ENCODE measurements at places on chromosomes 16 and 17.
A peak's percentile ranks its signal among the peaks of the same experiment; 100 is the strongest.

- DNase-seq: no peak
Observed at GRCh38 chr17:65457635-65458257, 103.7 kb downstream of the AXIN2 start.

DNA sequence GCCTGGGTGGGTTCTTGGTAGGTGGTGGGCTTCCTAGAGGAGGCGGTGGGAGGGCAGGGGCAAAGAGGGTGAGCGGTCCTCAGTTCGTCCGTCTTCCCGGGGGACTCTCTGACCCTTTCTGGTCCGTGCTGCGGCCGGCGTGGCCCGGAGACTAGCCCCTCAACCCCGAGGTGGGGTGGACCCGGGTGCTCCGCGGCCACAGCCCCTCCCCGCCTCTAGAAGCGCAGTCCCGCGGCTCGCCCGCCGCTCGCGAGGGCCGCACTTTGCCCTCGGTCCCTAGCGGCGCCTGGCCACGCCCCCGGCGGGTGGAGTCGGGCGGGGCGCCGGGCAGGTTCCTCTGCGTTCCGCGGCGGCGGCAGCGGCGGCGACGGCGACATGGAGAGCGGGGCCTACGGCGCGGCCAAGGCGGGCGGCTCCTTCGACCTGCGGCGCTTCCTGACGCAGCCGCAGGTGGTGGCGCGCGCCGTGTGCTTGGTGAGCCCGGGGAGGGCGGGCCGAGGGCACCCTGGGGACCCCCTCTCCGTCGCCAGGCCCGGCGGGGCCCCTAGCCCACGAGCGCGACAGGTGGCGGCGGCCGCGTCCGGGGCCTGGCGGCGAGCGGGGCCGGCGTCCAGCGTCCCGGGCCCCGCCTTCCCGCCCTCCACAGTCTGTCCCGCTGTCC is at the start of gene SYNGR2:
SYNGR2 (plus strand) TSS at position 340 of the 661 bp plus-strand sequence; CDS start at position 376, 36 bp downstream.
- peak; percentile 68 for DNase-seq

GRCh38 chr17:1491443-1492248 is 840 bp downstream of the MYO1C start:
- peak; percentile 53 for DNase-seq

GRCh38 chr17:58527306-58527705 is 12.9 kb upstream of the MTMR4 start:
- DNase-seq: peak; percentile 27

- DNase-seq: no peak
Observed at GRCh38 chr16:31206776-31207175, 4.2 kb upstream of the PYCARD start.

GRCh38 chr16:78256686-78257375 is 157.4 kb downstream of the WWOX start:
- DNase-seq: no peak

- no peak for DNase-seq
Observed at GRCh38 chr16:82037251-82037650, 2.2 kb downstream of the HSD17B2 start.

DNA sequence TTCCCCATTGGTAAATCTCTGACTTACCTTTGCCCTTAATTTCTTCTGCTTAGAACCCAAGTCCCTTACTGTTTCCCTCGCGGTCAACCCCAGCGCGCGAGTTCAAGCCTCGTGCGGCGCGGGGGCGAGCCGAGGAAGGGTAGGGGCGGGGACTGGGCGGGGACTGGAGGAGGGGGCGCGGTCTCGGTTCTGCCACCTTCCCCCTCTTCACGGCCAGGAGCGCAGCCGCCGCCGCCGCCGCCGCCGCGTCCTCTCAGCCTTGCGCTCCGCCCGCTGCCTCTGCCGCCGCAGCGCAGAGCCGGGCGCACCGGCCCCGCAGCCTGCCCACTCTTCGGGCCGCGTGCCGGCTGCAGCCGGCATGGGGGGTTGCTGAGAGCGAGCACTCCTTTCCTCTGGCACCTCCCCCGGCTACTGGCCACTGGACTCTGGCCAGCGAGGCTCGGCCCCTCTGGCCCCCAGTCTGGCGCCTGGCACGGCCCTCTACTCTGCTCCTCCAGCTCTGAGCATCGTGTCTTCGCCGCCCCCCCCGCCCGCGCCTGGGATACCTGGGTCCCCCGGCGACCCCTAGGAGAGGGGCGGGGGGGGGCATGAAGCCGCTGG is at the start of gene RAPGEFL1:
RAPGEFL1 (plus strand) TSS at position 196 of the 600 bp plus-strand sequence; CDS start at position 588, 392 bp downstream.
- peak; percentile 75 for DNase-seq

- no peak for DNase-seq
Observed at GRCh38 chr17:77618731-77619130, 339.8 kb upstream of the TNRC6C start.

- DNase-seq: no peak
Observed at GRCh38 chr17:13550291-13550690, 51.4 kb downstream of the HS3ST3A1 start.
